ENCODE measurements at places on chromosomes 13 and 19.

DNA sequence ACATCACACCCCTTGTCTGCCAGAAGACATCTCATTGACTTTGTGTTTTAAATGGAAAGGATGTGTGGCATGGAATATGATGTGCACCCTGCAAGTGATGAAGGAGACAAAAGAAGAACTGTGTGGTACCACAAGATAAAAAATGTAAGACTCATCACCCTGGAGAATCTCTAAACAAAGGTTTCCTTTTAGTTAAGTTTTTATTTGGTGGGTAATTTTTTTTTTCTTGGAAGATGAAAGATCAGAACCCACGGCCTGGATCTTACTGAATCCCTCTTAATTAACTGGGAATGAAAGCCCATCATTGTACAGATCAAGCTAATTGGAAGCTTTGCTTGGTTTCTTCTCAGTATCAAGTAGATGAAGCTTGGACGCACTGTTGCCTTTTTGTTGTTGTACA lies 129.6 kb downstream of the DCLK1 start:
- no peak for DNase-seq

DNA sequence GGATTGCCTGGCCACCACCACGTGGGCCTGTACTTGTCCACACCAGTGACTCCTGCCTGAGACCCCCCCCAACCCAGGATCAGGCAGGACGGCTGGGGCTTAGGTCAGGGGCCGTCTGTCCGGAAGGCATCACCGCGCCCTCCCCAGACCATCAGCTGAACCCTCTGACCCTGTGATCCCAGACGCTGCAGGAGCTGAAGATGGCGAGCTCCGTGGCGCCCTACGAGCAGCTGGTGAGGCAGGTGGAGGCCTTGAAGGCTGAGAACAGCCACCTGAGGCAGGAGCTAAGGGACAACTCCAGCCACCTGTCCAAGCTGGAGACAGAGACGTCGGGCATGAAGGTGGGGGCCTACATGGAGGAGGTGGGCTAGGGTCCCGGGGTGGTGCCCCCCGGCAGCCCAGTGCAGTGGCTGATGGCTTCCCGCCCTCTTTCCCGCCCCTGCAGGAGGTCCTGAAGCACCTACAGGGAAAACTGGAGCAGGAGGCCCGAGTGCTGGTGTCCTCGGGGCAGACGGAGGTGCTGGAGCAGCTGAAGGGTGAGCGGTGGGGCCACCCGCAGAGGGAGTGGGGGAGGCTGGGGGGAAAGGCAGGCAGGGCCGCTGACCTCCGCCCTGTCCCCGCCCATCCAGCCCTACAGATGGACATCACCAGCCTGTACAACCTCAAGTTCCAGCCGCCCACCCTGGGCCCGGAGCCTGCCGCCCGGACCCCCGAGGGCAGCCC lies 3.0 kb downstream of the APC2 start:
- no peak for DNase-seq

DNA sequence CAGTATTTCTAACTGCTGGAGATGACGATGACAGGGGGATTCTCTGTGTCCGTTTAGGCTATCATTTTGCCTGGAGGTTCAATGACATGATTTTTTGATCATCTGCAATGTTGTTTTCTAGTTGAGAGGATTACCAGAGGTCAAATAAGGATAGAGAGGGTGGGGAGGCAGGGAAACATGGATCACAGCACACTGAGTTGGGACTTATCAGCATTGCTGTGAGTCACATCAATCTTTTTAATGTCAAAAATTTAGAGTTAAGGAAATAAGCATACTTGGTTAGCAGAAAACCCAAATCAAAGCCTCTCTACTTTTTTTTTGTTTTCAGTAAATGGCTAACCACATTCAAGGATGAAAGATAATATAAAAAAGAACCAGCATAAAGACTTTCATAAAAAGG lies 43.0 kb upstream of the CSNK1A1L start:
- no peak for DNase-seq

GRCh38 chr13:20492641-20493040 lies 33.0 kb downstream of the CRYL1 start:
- peak; percentile 65 for DNase-seq

DNA sequence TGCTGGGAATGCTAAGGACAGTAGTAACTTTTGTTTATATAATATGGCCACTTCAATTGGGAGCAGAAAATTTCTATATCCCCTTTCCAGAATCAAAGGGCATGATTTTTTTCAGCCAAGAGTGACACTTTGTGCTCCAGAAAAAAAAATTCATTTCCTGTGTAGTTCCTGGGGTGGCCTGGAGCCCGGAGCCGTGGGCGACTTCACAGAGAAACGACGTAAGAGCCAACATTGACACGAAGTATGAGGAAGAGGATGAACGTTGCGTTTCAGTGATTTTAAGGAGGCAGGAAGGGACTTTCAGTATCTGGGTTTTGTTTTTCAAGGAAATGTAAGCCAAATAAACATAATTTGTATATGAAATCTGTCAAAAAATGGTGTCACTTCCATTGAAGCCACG lies 187.6 kb downstream of the STK24 start:
- no peak for DNase-seq

GRCh38 chr19:8510589-8511115 lies 3.3 kb downstream of the ZNF414 start:
- no peak for DNase-seq

DNA sequence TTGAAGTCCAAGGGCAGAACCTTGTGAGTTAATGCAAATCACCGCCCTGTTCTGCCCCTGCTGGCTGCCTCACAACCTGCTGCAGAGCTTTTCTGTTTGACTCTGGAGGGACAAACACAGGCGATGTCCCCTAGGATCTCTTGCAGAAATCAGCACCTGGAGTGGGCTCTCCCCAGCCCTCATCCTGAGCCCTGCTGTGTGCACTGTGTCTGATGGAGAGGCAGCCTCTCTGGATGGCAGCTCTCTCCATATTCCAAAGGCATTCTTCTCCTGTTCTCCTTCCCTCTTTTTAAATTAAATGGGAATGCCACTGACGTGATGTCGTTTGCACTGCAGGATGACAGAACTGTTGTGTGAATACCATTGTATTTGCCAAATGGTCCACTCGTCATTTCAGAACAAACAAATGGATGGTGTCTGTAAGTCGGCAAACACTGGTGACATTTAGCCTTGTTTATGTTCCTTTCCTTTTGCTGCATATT lies 184.1 kb downstream of the ZNF536 start:
- DNase-seq: no peak

DNA sequence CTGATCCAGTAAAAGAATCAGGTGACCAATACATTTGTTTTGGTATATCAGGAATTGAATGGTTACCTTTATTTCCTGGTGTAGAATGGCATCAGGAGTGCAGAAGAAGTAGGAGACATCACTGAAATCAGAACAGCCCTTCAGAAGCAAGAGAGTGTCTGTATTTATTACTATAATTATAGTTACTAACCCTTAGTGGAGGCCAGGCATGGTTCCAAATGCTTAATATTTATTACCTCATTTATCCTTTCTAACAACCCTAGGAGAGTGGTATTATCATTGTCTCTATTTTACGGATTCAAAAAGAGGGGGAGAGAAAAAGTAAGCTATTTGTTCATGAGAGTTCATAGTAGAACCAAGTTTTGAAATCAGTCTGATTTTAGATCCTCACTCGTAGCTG lies 1292.9 kb downstream of the PCDH9 start:
- DNase-seq: no peak

DNA sequence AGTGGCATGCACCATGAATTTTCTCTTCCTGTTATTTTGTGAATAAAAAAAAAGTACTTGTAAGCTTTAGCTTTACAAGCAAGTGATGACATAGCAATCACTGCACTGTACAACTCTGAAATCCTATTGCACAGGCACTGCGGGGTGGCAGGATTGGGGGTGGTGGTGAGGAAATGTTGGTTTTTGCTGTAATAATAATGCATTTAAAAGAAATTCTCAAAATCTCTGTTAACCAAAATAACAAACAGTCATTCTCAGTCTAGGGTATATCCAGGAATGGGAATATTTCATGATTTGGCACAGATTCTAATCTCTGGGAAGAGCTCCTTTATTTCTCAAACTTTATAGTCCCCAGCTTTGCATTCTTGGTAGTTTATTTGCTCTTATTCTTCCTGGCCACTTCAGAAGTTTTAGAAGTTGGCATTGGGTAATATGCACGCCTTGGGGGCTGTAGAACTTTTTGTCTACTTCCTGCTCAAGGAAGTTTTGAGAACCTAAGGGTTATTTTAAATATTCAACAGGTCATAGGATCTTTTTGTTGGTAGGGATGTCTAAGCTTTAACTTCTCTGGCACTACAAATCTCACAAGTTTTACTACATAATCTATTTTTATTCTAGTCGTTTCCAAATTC lies 353.0 kb upstream of the KLF12 start:
- DNase-seq: no peak

DNA sequence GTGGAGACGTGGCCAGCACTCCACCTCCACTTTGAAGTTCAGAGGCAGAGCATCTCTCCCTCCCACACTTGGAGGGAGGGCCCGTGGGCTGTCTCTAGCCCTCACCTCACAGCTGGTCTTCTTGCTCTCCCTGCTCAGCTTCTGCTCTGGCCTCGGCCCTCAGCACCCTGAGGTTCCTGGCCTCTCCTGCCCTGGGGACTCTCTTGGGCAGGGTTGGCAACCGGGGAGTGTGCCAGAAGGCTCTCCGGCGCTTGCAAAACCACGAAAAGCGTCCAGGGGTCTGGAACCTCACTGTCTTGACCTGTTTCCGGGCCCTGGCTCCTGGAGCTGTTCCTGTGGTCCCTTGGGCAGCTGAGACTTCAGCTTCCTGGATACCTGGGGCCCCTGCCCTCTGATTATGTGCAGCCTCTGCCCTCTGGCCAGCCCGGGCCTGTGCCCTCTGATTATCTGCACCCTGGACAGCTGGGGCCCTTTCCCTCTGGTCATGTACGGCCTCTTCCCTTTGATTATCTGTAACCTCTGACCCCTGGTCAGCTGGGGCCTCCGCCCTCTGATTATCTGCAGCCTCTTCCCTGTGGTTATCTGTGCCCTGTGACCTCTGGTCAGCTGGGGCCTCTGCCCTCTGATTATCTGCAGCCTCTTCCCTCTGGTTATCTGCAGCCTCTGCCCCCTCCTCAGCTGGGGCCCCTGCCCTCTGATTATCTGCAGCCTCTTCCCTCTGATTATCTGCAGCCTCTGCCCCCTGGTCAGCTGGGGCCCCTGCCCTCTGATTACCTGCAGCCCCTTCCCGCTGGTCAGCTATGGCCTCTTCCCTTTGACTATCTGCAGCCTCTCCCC lies 2.1 kb downstream of the CCDC8 start:
- no peak for DNase-seq

- no peak for DNase-seq
Observed at GRCh38 chr19:5263615-5264014, 77.0 kb downstream of the PTPRS start.

GRCh38 chr13:97057176-97057575 lies 62.9 kb upstream of the OXGR1 start:
- no peak for DNase-seq

DNA sequence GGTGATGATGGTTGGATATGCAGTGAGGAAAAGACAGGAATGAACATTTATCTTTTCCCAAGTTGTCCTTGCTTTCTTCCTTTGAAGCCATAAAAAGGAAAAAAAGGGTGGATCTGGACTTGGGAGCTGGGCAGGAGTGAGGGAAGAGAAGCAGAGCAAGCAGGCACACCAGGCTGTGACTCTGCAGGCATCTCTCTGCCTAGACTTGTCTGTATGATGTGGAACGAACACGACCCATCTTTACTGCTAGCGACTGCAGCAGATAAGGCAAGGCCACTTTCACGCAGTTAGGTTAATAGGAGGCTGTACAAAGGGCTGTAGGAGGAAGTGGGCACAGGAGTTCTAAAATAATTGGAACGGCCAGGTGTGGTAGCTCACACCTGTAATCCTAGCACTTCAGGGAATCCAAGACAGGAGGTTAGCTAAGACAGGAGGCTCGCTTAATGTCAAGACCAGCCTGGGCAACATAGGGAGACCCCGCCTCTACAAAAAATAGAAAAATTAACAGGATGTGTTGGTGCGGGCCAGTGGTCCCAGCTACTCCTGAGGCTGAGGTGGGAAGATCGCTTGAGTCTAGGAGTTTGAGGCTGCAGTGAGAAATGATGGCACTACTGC lies 961 bp upstream of the URI1 start:
- no peak for DNase-seq

DNA sequence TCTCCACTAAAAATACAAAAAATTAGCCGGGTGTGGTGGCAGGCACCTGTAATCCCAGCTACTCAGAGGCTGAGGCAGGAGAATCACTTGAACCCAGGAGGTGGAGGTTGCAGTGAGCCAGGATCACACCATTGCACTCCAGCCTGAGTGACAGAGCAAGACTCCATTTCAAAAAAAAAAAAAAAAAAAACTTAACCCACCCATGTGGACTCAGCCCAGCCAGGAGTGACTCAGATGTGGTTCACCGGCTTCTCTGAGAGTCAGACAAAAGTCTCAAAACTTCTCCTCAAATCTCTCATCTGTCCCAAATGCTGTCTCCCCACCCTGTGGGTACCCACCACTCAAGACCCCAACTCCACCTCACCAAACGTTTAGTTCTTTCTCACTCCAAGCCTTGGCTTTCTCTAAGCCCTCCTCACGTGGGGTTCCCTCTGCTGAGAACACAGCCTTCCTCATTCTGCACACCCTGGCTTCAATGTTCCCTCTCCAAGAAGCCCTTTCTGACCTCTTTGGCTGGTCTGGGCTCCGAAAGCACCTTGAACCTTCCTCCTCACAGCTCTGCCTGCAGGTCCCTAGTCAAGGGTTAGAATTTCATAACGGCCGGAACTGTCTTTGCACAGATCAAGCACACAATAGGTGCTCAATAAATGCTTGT lies 11.1 kb upstream of the RAB3A start:
- no peak for DNase-seq

DNA sequence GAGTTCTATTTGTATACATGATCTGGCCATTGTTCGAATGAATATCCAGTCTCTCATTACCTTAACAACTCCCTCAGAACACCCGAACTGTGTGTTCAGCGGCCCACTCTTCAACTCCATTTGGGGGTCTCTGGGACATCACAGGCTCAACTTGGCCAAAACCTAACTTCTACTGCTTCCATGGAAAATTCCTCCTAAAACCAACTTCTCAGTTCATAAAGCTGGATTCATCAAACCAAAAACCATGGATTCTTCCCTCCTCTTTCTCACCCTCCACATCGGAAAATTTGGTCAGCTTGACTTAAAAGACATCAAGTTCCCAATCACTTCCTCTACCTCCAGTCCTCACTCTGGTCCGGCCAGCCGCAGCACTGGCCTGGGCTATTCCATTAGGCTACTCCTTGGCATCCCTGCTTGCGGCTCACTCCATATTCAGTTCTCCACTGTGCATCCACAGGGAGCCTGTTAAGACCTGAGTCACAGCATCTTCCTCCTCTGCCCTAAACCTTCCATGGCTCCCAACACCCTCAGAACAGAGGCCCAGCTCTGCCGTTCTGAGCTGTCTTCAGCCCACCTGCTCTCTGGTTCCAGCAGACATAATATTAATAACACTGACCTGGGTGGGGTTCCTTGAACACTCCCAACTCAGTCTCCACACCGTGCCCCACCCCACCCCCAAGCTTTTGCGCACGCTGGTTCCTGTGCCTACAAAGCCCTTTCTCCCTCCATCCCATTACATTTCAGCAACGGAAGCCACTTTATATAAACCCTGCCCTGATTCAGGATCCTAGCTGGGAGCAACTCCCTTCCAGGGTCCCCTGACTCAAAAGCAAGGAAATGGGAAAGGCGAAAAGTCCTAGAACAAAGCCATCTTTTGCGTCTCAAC lies 1.1 kb downstream of the ZNF792 start:
- no peak for DNase-seq
